ENCODE measurements at places on chromosomes 5 and 9.

GRCh38 chr9:32550150-32550561 lies 2.0 kb upstream of the SMIM27 start:
- DNase-seq, result peak; percentile 65

DNA sequence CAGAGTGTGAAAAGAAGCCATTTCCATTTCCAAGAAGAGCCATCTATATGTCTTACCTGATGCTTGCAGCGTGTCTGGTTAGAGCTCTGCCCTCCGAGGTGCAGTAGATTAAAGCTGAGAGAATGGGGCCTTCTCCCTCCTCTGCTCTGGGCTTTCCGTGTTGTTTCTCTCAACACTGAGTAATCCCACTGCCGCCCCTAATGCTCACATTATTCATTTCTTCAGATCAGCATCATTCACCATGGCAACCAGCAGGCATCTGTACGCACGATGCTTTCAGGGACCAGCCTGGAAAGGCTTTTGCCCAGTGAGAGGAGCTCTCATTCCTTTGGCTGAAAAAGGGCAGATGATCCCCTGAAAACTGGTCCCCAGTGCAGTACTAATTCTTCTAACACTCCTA lies 79.6 kb downstream of the CYFIP2 start:
- no peak for DNase-seq

DNA sequence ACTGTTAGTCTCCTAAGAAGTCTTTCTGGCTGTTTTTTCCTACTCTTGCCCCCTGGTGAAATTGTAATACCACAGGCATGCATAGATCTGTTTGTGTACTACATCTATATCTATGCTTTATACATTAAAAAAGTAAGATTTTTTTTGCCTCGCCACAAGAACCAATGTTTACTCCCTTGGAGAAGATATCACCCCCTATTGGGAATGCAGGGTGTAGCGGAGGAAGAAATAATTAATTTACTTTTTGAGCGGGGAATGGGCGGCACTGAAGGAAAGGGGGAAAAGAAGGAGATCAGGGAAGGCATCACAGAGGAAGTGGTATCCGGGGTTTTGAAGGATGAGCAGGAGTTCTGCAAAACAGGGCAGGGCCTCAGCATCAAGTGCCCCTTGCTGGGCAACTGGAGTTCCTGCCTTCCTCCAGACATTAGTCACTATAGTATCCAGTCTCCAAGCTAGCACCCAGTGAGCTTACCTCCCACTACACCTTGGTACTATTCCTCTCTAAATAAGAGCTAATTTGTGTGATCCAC lies 134.9 kb downstream of the GABBR2 start:
- no peak for DNase-seq

- DNase-seq, result peak; percentile 87
Observed at GRCh38 chr9:131276094-131276888, at the start of gene FAM78A. TSS of gene FAM78A (minus strand) at chr9:131276510. CDS start at chr9:131276179, 331 bp downstream.

- DNase-seq, result no peak
Observed at GRCh38 chr5:176692839-176693476, 45.7 kb downstream of the TSPAN17 start.

DNA sequence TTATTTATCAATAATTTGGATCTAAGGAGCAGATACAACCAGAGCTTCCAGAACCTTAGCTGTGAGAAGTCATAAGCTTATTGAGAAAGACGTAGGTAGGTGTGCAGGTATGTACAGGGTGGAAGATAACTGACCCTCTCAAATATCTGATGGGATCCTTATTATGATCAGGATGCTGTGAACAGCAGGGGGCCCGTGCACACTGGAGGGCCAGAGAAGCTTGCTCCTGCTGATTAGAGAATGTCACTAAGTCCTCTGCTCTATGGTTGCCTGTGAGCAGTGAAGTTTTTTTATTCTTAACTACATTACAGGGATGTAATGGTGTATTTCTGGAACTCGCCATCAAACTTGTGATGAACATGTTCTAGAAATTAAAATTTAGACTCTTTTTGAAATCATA lies 108.9 kb upstream of the POU5F2 start:
- DNase-seq, result no peak

DNA sequence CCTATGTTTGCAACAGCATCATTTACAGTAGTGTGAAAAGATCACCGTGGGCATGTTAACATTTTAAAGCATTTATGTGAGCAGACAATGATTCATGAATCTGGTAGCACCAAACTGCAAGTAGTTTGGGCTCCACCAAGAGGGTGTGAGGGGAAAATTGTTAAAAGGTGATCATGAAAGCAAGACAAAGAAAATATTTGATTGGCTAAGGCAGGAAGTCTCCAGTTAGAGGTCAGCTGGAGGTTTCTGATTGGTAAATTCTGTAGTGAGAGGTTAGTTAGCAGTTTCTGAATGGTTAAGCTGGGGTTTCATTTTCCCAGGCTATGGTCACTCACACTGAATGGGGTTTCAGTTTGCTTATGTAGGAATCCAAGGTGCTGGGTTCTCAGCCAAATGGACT lies 13.5 kb upstream of the DRD1 start:
- no peak for DNase-seq

DNA sequence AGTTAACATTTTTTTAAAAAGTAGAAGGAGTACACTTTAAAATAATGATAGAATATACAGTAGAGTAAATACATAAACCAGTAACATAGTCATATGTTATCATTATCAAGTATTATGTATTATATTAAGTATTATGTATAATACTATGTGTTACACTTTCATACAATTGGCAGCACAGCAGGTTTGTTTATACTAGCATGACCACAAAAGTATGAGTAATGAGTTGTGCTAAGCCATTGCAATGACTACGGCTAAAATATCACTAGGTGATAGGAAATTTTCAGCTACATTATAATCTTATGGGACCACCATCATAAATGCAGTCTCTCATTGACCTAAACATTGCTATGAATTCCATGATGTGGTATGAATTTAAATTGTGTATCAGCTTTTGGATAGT lies 506.0 kb downstream of the HTR1A start:
- no peak for DNase-seq

DNA sequence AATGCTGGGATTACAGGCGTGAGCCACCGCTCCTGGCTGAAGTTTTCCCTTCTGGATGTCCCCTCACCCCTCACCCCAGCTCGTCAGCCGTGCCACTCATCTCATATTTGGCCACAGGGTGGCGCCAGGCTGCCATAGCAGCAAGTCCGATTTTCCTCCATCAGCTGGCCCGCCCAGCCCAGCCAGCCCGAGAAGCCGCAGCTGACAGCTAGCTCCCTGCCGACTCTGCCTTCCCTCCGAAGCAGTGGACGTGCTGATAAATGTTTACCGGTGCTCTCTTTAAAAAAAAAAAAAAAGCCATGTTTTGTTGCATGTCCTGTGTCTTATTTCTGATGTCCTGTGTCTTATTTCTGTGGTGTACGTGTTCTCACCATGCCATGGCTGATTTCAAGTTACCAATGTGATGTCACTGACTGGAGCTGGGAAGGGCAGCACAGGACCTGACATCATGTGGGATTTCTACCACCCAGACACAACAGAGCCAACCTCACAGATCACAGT lies 58.3 kb downstream of the PFDN1 start:
- peak; percentile 95 for DNase-seq

- DNase-seq, result no peak
Observed at GRCh38 chr9:114811301-114811700, 5.5 kb upstream of the TNFSF15 start.

DNA sequence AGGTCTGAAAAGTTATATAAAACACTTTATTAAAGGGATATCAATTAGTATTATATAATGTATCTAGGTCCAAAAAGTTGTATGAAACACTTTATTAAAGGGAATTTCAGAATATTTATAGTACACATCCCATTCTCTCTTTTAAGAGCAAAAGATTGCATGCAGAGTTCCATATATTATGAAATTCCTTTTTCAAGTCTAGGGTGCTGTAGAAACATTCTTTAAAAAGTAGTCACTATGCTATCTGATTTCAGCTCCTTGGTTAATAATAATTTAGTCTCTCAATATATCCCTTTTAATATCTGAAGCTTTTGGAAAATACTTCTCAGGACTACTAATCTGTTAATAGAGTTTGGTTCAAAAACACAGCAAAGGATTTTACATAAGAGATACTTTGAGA lies 1496.1 kb upstream of the C9orf72 start:
- no peak for DNase-seq

- DNase-seq, result no peak
Observed at GRCh38 chr5:34034534-34035327, 8.3 kb downstream of the C1QTNF3 start.

DNA sequence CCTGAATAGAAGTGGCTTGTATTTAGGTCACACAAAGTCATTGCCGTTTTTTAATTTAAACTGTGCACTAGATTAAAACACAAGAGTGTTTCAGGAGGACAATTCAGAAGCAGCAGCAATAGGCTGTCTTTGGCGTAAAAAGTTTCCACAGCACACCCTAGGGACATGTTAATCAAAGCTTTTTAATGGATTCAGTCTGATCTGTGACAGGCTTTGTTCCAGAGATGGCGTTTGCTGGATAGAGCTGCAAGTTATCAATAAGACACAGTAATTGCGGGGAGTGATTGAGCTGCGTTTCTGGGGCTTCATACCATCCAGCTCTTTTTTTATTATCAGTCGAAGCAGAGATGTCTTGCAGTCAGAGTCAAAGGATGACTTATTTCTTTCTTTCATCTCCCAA lies 300.3 kb downstream of the ZNF608 start:
- DNase-seq, result no peak

DNA sequence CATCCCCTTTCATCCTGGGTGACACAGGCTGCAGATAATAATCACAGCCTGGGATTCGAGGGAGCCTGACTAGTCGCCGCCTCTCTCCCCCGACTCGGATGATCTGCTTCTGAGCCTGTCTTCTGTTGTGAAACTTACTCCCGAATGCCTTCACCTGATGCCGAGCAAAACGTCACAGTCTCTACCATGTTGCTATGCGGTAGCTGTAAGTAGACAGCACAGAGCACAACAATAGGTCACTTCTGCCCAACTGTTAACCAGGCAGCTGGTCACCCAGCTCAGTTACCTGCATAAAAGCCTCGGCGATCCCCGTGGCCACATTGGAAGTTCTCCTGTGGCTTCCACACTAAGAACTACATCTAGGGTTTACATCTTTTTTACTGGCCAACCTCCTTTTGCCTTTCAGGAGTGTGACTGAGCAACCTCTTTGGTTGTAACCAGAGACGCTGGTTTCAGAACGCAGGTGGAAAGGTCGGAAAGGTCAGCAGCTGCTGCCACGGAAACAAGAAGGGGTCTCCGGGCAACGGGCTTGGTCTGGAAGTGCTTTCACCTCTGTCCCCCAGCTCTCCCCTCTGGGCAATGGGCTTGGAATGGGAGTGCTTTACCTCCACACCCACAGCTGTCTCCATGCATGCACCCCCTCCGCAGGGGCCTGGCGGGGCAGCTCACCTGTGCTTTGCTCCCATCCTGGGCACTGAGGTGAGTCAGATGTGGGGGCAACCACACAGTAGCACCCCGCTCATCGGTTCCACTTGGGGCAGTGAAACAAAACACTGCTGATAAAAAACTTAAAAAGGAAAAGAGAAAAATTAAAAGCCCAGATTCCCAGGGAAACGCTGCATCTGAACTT lies 7.6 kb upstream of the PPP1R26 start:
- no peak for DNase-seq

GRCh38 chr9:12771891-12772290 lies 2.9 kb upstream of the LURAP1L start:
- no peak for DNase-seq

GRCh38 chr9:93976973-93977372 lies 21.8 kb upstream of the BARX1 start:
- DNase-seq, result no peak

DNA sequence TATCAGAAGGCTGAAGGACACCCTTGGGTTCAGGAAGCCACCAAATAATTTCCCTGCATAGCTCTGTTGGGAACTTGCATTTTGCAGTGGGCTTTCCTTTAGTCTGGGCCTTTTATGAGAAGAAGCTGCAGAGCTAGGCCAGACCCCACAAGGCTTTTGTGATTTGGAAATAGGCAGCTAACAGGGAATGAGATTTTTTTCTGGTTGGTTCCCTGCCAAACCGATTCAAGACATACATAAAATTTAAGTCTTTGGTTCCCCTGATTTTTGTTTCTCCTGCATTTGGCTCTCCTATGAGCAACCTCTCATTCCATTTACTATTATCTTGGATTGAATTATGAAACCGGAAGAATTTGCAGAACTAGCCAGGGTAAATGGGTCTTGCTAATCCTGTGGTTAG lies 81.5 kb upstream of the PTCH1 start:
- no peak for DNase-seq

DNA sequence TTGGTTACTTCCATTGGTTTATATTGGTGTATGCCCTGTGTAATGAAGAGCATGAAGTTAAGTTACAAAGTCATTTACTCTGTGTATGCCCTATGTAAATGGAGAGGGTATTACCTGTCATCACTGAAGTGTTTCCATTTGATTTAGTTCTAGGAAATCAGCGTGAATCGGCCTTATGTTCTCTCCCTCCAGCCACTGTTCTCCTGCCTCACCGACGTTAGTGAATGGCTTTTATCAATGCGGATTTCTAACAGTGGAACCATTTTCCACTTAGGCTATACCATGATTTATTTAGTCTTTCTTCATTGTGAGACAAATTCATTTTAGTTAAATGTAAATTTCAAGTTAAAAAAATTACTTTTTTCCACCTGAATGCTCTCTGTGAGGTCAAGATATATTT lies 327.0 kb upstream of the ADCY2 start:
- DNase-seq, result no peak

- peak; percentile 79 for DNase-seq
Observed at GRCh38 chr5:54021431-54022164, 288.8 kb downstream of the ARL15 start.

DNA sequence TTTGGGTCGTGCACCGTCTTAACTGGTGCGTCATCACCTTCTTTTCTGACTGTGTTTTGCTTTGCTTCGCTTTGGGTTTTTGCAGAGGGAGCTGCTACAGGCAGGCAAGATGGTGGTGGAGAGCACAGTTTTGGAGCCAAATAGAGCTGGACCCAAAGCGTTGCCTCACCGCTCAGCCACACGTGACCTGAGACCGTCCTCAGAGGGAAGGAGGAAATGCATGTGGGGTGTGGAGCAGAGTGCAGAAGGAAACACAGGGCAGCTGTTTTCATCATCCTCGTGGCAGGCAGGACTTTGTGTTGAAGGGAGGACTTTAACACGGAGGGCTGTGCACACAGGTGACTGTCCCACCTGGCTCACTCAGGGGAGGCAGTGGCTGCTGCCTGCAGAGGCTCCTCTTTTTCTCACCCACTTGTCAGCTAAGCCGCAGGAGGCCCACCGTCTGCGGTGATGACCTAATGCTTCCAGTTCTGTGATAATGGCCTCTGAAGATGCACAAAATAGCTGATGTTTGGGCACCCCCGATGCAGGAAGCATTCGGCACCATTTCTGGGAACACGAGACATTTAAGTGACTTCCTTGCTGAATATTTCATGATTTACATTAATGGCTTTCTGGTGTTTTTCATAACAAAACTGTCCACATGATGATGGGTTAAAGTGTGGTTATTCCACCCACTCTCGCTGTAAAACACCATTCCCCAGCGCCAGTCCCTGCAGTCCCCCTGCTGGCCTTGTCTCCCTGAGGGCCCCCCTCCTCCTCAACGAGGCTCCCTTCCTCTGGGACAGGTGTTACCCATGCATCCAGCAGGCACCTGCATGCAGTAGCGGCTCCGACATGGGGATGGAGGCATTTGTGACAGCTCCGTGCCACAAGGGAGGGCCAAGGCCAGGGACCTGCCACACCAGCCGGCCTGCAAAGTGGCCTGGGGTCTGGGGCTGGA lies 12.4 kb upstream of the UBAC1 start:
- DNase-seq, result no peak

GRCh38 chr5:132044207-132044606 lies 16.2 kb upstream of the IL3 start:
- no peak for DNase-seq

- no peak for DNase-seq
Observed at GRCh38 chr5:170861917-170862766, at the start of gene RANBP17. TSS of gene RANBP17 (plus strand) at chr5:170862018.

- DNase-seq, result no peak
Observed at GRCh38 chr9:125649315-125649714, 57.7 kb downstream of the MAPKAP1 start.
